ENCODE measurements at places on chromosomes 5 and 9.

DNA sequence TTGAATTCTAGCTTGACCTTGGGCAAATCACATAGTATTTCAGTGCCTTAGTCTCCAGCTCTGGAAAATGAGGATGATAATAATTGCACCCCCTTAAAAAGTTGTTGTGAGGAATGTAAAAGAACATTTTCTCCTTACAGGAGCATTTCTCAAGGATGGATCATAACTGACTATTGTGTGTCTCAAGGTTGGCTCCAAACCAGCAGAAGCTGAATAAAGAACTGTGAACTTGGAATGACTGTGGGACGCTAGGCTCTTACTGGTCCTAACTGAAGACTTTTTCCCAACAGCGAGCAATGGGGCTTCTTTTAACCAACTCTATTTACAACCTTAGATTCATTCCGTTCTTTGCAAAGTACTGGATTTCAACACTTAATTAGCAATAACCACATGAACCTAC lies 26.2 kb upstream of the GLRX start:
- DNase-seq: no peak

GRCh38 chr5:84213861-84214260 lies 170.8 kb downstream of the EDIL3 start:
- DNase-seq: no peak

GRCh38 chr5:56594792-56595191 lies 220.6 kb upstream of the MAP3K1 start:
- no peak for DNase-seq

- no peak for DNase-seq
Observed at GRCh38 chr5:15521381-15522186, 21.6 kb downstream of the FBXL7 start.

- DNase-seq: no peak
Observed at GRCh38 chr5:137218471-137218870, 280.7 kb downstream of the SPOCK1 start.

DNA sequence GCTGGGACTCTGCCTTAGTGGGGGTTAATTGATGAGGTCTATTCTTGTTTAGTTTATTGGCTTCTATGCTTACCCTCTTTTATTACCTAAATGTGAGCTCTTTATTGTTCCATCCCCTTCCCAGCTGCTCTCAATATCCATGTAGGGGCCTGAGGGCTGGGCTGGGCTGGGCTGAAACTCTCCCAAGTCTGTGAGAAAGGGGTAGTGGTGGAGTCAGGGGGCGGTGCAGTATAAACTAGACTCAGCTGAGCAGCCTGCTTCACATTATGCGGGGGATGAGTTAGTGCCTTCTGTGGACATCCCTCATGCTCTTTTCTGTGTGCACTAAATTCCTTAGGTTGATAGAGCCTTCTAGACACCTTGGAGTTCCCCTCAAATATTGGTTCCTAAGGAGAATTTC lies 451.8 kb upstream of the PTGER4 start:
- DNase-seq: no peak

DNA sequence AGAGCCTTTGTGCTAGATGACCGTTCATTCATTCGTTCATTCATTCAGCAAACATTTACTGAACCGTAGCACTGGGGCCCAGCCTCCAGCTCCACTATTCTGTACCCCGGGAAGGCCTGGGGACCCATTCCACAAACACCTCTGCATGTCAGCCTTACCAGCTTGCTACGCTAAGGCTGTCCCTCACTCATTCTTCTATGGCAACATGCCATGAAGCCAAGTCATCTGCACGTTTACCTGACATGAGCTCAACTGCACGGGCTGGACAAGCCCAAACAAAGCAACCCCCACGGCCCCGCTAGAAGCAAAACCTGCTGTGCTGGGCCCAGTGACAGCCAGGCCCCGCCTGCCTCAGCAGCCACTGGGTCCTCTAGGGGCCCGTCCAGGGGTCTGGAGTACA lies 6.0 kb downstream of the CEL start:
- no peak for DNase-seq

GRCh38 chr5:124746916-124747790 lies 714 bp upstream of the ZNF608 start:
- no peak for DNase-seq

Data from AML-193 (cell line).